ENCODE measurements at places on chromosomes 2 and 18.

GRCh38 chr2:65991381-65992197 is 443.3 kb upstream of the MEIS1 start:
- no peak for DNase-seq

GRCh38 chr2:25219621-25220020 is 51.2 kb upstream of the POMC start:
- no peak for DNase-seq

GRCh38 chr2:47568164-47568850 is 165.4 kb downstream of the MSH2 start:
- DNase-seq: no peak

GRCh38 chr2:17626986-17627385 is 86.5 kb downstream of the VSNL1 start:
- DNase-seq: no peak

- no peak for DNase-seq
Measured at GRCh38 chr18:24731981-24732380, 271.5 kb downstream of the HRH4 start.

DNA sequence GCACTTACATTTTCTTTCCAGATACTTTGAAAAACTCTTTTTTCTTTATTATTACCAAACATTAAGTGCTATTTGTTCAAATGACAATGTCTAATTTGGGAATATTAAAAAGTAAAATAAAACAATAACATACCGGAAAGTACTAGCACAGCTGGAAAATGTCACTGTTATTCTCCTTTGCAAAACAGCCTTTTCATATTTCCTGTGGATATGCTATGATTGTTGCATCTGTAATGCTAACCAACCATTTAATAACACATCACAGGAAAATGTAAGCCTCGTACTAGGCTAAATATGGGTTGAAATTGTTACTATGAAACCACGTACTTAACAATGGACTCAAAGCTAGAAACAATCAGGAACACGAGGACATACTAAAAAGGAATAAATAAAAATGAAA is 298.1 kb downstream of the CBLN2 start:
- DNase-seq: no peak

DNA sequence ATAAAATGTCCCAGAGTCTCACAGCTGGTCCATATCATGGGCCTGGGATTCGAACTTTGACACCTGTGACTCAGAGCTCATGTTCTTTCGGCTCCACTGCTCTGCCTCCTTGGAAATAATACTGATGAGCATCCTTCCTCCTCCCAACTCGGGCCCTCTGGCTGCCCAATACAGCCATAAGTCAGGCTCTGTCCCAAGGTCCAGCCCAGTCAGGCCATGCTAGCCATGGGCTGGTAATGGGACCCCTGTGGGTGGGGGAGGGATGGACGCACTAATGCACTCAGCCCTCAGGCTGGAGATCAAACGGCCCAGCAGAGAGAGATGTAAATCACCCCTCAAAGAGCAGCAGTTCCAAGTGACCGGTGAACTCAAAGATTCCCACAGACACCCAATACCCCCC is 61.1 kb downstream of the DDX1 start:
- no peak for DNase-seq

GRCh38 chr2:18378020-18378653 is 182.3 kb downstream of the RDH14 start:
- DNase-seq: no peak

DNA sequence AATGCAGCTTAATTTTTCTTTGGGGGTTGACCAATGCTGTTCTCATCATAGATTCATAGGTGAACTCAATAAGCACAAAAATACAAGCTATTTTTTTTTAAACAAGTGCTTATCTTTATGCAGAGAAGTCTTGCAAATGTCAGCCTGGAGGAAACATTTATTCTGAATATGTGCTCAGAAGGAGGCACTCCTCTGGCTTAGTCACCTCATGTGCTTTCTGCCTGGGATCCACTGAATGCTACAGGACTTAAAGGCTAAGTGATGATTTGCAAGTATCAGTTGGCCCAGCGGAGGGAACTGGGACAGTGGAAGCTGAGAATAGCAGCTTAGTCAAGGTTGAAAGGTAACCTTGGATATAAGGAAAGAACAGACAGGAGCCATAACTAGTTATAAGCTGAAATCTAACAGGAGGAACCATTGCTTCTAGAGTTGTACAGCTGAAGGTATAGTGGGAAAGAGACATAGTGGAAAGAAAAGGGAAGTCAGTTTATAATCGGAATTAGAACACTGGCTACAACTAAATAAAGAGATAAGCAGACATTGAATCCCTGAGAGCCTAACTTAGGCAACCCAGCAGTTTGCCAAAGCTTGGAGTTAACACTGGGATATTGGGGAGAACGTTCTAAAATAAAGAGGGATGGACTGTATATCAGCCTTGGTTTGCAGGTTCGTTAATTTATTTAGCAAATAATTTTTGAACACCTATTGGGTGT is 488.7 kb downstream of the SUCLG1 start:
- DNase-seq: no peak

DNA sequence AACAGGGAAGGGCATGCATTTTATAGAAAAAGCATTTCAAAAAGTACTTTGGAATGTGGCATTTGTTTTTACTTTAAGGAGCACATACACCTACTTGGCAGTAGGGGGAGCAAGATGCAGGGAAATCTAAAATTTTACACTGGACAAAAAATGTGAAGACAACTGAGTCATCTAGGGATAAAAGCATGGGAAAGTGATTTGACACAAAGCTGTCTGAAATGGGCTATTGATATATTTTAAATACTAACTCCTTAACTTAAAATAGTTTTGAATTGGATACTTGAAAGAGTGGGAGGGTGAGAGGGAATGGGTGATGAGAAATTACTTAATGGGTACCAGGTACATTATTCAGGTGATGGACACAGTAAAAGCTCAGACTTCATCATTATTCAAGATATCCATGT is 15.8 kb downstream of the TMEM200C start:
- peak; percentile 18 for DNase-seq

DNA sequence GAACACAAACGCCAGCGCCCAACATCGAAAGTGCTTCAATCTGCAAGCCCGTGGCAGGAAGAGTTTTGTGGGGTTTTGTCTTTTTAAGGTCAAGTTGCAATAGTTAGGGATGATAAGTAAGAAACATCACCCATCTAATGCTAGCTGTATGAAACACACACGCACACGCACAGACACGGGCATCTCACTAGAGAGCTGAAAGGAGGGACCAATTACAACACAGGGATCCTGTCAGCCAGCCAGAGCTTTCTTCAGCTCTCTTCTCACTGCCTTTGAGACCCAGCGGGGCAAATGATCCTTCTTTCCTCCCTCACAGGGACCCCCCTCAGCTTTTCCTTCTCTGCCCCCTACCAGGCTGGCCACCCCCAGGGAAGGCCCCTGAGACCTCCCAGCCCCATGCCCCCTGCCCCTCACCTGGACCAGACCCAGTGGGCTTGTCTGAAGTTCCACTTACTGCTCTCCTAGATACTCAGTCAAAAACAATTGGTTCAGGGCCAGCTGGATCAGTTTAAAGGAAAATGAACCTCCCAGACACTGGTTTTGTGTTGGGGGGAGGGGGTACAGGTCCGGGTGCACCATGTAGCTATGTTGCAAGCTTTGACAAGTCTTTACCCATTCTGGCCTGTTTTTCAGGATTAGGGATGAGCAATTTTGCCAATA is 17.9 kb downstream of the CYP26B1 start:
- DNase-seq: no peak

DNA sequence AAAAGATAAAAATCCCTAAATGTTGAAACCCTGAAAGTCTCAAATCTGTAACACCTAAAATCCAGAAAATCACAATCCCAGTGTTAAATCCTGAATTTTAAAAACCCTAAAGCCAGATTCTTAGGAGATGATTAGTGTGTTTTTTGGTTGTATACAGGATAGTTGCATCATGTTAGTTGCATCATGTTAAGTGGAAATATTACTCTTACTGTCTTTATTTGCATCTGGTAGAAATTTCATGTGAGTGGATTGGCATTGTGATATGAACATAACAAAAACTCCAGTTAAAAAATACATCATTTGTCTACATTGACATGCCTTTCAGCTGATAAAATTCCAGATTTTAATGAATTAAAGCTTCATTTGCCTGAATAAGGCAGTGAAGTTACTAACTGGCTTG is 683.1 kb upstream of the ACVR2A start:
- DNase-seq: no peak

- DNase-seq: no peak
Measured at GRCh38 chr2:42217307-42217706, 48.2 kb downstream of the EML4 start.

DNA sequence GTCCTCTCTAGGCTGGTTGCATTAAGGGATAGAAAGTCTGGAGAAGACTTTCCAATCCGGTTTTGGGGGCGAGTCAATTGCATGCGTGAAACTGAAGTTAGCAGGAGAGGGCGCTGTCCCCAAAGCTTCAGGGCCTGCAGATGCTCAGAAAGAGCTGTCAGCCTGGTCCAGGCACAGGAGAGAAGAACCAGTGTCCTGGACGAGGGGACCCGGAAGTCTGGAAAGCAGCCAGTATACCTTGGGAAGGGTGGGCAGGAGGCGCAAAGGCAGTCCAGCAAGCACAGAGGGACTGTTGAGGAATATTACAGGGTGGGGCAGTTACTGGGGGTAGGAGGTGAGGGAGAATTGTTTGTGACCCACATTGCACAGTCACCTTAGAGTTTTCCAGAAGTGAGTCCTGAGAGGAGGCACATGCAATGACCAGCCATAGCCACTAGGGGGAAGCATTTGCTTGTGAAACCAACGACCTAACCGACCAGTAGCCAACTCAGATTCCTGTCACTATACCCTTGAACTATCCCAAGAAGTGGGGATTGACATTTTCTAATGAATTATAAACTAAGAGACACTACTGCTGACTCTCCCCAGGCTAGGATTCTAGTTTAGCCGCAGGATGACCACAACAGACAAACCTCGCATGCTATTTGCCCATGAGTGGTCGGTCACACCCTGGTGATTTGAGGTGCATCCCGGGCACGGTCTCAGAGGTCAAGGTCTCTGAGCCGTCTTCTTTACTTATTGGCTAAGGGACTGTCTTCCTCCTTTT is 172.8 kb downstream of the RDH14 start:
- peak; percentile 60 for DNase-seq

- DNase-seq: no peak
Measured at GRCh38 chr2:164913640-164914350, 41.5 kb downstream of the SLC38A11 start.

DNA sequence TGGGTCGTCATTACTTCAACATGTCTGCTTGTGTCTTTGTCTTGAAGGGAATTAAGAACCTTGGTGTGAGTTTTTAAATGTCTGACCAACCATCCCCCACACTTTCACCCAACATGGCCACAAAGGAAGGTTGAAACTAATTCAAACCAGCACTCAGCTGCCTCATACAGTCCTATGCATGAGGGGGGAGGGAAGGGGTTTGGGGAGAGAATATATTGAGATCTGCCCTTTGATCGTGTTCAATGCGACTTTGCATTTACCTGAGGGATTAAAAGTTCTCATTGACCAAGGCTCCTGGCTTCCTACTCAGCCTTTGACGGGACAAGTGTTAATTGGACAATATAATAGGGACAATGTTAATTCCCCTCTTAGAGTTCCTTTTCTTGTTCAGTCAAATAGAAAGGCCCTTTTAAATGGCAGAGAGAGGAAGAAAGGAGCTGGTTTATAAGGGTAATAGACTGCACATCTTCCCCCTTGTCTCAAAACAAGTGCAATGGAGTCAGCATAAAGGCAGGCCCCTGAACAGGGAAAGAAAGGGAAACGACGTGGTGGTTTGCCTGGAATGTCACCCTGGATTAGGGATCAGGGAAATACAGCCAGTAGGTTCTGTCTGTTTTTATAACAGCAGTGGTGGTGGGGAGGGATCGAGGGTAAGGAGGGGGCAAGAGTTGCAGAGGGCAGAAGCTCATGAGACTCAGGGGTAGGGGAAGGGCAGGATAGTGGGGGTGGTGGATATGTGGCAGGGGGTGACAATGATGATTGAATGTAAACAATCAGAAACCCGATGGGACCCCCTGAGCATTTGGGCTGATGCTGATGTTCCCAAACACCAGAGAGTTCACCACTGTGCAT is 198.7 kb downstream of the MYCN start:
- no peak for DNase-seq

DNA sequence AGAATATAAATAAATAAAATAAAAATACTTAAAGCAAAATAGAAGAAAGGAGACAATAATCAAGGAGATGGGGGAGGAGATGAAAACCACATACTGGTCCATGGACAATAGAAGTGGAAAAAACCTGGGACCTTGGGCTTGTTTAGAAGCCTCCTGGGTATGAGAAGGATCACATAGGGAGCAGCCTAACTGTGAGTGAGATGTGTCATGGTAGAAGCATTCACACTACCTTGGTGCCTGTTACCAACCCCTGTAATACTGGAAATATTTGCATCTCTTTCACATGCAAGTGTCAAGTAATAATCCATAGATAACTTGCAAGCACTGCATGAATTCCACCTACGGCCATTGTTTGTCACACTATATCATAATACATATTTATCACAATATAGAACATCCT is 23.2 kb upstream of the RNF103 start:
- no peak for DNase-seq

All from AG09309 (cell line).